ENCODE measurements at places on chromosomes 13 and 19. TPM values are rescaled to one million over a fixed set of nuclear protein-coding genes. Genes with fewer than 3 reads are reported as not detected.
A peak's percentile ranks its signal among the peaks of the same experiment; 100 is the strongest.

The NDFIP2 gene
- 0.27 TPM for total RNA-seq

DNA sequence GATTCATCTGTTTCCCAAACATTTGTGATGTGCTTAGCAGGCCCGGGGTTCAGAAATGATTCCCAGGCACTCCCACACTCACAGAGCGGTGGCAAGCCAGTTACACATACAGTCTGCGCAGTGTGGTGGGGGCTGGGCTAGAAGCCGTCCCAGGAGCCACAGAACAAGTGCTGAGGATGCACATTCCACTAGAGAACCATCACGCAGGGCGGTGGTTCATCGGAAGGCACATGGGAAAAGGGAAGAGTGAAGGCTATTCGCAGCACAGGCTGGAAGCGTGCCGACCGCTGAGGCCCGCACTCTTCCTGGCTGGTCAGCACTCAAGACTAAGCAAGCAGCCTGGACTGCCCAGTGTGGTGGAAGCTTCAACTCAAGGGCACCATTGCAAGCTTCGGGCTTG, 126.3 kb upstream of the SLC7A1 start:
- no peak for DNase-seq

DNA sequence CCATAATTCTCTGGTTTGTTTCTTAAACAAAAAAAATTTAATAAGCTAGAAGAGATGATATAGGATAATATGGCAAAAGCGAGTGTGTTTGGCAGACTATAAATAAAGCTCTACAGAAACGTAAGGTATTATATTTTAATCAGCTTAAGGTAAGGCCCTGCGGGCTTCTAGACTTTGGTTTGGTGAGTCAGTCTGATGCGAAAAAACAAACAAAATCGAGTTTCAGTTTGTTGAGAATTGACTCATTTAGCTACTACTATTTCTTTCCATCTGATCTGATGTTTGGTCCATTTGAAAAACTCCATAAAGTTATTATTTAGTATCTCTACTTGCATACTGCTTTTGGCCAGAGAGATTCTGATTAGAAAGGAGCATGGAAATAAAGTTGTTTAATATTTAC, 138.0 kb downstream of the MIPEP start:
- no peak for DNase-seq

The N4BP2L1 gene
- 13.2 TPM for total RNA-seq

DNA sequence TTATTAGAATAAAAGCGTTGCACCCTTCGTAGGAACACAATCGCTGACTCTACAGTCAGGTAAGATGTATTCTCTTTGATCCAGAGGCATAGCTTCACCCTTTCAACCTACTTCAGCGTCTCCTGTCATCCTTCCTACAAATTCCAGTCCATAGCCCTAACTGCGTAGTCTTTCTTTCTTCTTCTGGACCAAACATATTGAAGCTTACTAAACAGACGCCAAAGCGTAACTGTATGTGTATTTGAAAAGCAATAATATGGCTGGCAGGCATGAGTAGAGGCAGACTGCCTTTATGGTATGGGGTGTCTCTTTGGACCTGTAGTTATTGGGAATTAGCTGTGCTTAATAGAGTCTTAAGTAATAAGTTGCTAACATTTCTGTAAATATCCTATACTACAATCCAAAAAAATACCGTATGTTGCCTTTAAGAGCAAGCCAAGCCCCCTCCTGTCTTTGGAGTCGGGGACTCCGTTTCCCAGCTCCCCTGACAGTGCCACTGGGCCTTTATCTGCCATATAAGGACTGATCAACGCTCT, 392 bp upstream of the ZNF548 start:
- no peak for DNase-seq

GRCh38 chr13:91468301-91468700, 69.9 kb downstream of the GPC5 start:
- no peak for DNase-seq

GRCh38 chr13:35712907-35713761, 236.6 kb upstream of the MAB21L1 start:
- DNase-seq = no peak

DNA sequence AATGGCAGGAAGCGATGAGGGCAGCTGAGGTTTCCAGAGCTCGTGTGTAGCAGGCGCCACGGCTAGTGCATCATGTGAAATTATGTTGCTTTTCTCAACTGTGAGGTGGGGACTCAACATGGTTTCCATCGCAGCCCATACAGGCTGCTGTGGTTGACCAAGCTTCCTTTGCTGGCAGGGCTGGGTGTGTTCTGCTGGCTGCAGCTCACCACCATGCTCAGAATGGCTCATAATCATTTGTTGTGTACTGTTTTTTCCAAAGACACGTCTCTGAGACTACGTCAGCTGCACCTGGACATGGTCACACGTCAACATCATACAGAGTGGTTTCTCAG, 16.1 kb upstream of the RASA3 start:
- peak; percentile 87 for DNase-seq

The RNF17 gene
- not detected for total RNA-seq

DNA sequence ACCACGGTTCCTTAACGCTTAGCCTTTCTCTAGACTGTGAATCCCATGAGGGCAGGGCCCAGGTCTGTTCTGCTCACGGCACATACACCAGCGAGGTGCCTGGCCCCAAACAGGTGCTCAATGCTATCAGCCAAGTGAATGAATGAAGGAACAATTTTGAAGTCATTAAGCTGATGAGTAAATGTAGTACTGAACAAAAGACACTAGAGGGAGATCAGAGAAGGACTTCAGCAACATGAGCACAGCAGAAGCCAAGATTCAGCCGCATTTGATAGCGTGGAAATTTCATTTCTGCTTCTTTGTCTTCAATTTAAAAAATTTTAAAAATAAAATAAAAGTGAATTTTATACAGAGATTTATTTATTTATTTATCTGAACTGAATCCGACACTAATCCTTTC, 20.1 kb upstream of the MYO16 start:
- DNase-seq = peak; percentile 20

GRCh38 chr13:106561551-106562170, 6.3 kb downstream of the ARGLU1 start:
- peak; percentile 51 for DNase-seq

The KLHL1 gene
- not detected for total RNA-seq

DNA sequence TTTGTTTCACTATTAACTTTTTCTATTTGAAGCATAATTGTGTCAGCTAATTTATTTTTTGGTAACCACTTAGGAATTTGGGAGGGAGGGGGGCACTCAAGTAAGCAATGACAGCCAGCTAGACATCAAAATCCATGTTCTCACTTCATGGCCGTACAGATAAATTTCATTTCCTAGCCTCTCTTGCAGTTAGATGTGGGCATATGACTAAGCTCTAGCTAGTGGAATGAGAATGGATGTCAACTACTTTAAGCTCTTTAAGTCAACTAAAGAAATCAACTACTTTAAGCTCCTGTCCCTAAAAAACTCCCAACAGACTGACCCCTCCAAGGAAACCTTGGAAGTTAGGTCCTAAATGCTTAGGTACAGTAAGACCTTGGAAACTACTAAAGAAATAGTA, 92.0 kb downstream of the KCNRG start:
- DNase-seq = no peak

DNA sequence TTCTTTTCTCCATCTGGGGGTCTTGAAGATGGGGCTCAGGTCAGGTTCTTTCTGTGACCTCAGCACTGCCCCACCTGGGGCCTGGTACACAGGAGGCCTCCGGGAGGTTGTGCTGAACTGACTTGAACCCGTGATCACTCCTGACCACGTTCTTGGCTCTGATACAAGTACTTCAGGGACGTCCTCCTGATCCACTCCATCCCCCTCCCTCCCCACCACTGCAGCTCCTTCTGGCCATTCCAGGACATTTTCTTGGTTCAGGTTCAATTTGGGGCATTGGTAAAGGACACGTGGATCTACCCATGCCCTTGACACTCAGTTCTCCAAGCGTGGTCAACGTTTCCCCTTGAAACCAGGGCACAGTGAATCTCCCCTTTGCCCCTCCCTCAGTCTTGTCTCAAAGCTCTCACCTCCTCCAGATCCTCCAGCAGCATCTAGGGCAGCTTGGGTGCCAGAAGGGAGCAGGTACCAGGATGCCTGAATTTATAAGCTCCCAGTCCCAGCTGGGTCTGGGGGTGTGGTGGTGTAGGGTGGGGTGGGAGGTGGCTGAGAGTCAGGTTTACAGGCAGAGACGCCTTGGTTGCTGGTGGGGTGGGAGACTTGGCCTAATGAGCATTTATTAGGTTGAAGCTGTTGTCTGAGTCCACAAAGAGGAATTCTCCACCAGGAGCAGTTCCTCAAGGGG, at the start of gene KLK15:
Gene KLK15 (minus strand): TSS at position 458 of the 685 bp plus-strand sequence. CDS start 2,082 bp downstream, outside the sequence.
- no peak for DNase-seq

DNA sequence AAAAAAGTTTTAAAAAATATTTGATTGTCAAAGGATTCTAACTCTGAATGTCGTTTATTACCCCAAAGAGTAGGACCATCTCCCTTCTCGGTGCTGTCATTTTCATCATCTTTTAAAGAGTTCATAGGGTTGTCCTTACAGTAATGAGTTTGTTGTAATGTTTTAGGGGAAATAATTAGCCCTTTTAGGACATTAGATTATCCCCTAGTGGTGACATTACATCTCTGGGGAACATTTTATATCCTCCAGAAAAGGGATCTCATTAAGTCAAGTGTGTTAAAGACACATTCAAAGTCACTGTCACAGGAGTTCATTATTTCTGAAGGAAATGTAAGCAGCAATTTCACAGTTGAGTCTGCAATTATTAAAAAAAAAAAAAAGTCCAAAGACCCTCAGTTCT, 99.3 kb upstream of the GJB6 start:
- no peak for DNase-seq

GRCh38 chr13:91406619-91407018, 8.2 kb downstream of the GPC5 start:
- DNase-seq = peak; percentile 57

- DNase-seq = no peak
Measured at GRCh38 chr19:4647676-4648644, 8.6 kb downstream of the TNFAIP8L1 start.

- no peak for DNase-seq
Measured at GRCh38 chr19:1475751-1476437, 3.1 kb downstream of the C19orf25 start.

The PLIN4 gene
- total RNA-seq = under 0.01 TPM

- no peak for DNase-seq
Measured at GRCh38 chr13:35984287-35984686, 146.9 kb downstream of the DCLK1 start.

The XPO4 gene
- 10.5 TPM for total RNA-seq

DNA sequence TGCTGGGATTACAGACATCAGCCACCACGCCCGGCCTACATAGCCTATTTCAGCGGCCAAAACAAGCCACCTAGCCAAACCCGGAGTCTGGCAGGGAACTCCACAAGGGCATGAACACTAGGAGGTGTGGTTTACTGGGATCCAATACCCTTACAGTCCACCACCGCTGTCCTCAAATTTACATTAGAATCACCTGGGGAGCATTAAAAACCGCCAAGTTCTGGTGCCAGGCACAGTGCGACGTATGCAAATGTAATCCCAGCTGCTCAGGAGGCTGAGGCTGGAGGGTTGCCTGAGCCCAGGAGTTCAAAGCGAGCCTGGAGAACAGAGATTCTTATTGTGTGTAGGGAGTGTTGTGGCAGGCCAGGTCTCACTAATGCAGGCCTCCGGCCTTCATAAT, 4.2 kb upstream of the AP1M1 start:
- DNase-seq = no peak

- no peak for DNase-seq
Measured at GRCh38 chr13:60435762-60436374, 38.8 kb downstream of the TDRD3 start.

- no peak for DNase-seq
Measured at GRCh38 chr19:954272-954671, 28.4 kb downstream of the ARID3A start.

The CD33 gene
- total RNA-seq = 9.2 TPM

DNA sequence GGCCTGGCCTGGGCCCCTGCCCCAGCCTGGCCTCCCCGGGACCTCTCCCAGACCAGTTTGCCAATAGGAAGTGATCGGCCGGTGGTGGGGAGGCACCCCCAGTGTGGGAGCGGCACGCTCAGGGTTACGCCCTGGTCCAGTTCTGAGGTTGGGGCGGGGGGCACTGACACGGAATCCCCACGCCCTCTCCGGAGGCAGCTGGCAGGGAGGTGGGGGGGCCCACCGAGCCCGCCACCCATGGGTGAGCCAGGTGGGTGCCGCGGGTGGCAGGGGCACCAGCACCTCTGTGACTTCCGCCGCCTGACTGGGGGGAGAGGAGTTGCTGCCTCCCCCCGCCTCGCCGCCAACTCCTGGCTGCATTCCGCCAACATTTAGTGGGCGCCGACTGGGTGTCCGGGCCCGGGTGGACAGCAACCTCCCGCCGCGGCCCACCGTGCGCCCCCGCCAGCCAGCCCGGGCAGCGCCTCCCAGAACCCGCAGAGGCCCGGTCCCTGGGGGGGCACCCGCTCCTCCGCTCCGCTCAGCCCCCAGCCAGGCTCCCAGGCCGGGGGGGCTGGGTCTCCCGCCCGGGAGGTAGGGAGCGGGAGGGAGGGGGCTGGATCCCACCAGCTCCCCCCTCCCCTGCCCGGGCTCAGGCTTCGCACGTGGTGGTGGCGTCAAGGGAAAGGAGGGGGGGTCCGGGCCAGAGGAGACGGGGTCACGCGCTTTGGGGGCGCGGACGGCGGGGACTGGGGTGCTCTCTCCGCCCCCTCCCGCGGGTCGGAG, 2.0 kb downstream of the ZBTB7A start:
- DNase-seq = peak; percentile 65

The COL5A3 gene
- under 0.01 TPM for total RNA-seq

The KLK13 gene
- not detected for total RNA-seq

GRCh38 chr13:30851697-30852096, 54.4 kb upstream of the MEDAG start:
- no peak for DNase-seq

The CLEC11A gene
- 64.4 TPM for total RNA-seq

DNA sequence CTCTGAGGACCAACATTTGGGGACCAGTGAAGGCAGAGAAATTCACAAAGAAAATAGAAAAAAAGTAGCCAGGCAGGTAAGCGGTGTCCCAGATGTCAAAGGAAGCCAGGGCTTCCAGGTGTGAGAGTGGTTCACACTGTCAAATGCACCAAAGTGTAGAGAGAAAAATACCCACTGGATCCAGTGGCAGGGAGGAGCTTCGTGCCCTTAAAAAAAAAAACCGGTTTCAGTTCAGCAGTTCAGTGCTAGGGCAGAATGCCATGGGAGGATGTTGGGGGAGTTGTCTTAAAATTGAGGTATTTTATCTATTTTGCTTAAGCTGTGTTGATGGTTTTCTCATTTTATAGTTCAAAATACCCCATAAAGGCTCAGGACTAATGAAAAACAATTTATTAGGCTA, 47.8 kb upstream of the C1QTNF9 start:
- DNase-seq = peak; percentile 34

DNA sequence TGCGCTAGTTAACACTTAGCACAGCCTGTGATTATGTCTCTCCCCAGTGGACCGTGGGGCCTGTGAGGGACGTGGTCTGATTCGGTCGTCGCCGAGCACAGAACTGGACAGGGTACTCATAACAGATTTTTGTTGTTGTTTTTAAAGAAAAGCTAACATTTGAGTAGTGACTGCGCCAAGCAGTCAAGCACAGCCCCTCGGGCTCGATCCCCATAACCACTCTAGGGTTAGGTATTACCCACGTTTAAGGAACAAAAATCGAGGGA, 805 bp upstream of the PTOV1 start:
- no peak for DNase-seq

The FOXA3 gene
- 1.6 TPM for total RNA-seq

DNA sequence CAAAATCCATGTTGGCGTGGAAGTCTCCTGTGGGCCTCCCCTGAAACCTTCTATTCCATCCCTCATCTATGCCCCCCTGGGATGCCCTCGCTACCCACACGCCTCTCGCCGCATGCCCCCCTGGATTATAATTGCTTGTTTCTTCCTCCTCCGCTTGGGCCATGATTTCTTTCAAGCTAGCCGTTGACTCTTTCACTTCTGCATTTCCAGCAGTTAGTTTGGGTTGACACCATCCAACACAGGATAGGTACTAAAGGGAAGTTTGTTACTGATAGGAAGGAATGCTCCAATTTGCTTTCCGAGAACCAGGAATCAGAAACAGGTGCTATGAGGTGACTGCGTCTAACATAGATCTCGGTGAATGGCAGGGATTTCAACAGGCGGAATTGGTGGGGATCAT, 7.7 kb upstream of the SLC25A15 start:
- DNase-seq = no peak
